ENCODE measurements at places on chromosomes 13 and 19. TPM values are rescaled to one million over a fixed set of nuclear protein-coding genes. Genes with fewer than 3 reads are reported as not detected.
A peak's percentile ranks its signal among the peaks of the same experiment; 100 is the strongest.

Gene DPF1
- not detected for total RNA-seq

Gene RXFP2
- not detected for total RNA-seq

Gene LILRA2
- 15.4 TPM for total RNA-seq

- no peaks in the 10 kb centered on the region for H3K36me3 ChIP-seq
- H3K4me3 ChIP-seq, result no peak overlapping the region
- H3K27me3 ChIP-seq, result no peaks in the 10 kb centered on the region
- H3K4me1 ChIP-seq, result no peaks in the 10 kb centered on the region
Observed at GRCh38 chr13:45752510-45752909, 50.4 kb downstream of the CBY2 start.

DNA sequence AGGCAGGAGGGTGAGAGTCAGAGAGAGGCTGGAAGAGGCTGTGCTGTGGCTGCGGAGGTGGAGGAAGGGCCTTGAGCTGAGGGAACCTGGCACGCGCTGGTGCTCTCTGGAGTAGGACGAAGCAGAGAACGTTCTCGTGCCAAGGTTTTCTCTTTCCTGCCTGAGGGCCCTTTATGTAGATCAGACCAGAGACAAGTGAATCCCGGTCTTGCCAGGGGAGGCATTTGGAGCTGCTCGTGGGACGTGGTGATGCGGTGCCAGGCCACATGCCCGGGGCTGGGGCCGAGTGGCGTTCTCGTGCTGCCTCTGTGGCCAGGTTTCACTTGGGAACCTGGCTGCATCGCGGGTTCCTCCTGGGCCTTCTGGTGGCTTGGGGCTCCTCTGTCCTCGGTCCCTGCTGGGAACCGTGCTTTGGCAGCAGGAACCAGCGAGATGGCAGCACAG lies 54.2 kb downstream of the KDM4B start:
- no peak overlapping the region for H3K27ac ChIP-seq
- no peaks in the 10 kb centered on the region for H3K27me3 ChIP-seq
- no peak for DNase-seq
- H3K4me1 ChIP-seq, result no peaks in the 10 kb centered on the region
- peaks cover 6% of the 10 kb centered on the region for H3K36me3 ChIP-seq
- H3K4me3 ChIP-seq, result no peak overlapping the region

DNA sequence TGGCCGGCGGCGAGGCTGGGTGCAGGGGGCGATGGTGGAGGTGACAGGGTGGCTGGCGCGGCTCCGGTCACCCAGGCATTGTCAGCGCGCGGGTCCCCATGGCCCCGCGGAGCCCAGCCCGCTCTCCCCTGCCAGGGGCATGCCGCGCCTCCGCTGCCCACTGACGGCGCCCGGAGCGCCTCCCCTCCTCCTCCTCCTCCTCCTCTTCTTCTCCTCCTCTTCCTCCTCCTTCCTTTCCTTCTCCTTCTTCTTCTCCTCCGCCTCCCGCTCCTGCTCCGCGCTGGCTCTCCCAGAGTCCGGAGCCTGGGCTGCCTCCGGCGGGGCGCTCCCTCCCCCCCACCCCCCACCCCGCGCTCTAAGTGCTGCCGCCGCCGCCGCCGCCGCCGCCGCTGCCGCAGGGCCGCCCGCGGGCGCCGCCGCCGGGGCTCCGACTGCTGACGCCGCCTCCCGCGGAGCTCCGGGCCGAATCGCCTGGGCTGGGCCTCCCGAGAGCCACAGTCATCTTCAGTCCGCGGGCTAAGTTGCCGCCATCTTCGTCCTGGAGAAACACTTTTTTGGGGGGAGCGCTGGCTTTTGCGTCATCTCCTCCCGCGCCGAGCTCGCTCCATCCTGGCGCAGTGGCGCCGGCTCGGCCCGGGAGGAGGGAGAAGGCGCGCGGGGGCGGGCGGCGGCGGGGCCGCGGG lies 348.3 kb downstream of the LIG4 start:
- peak; percentile 66 for DNase-seq
- no peaks in the 10 kb centered on the region for H3K36me3 ChIP-seq
- H3K27me3 ChIP-seq, result peaks cover 51% of the 10 kb centered on the region
- H3K27ac ChIP-seq, result no peak overlapping the region
- peak overlapping the region; percentile 52 for H3K4me3 ChIP-seq

GRCh38 chr19:18737337-18737953 lies 53.7 kb downstream of the COMP start:
- peaks cover 5% of the 10 kb centered on the region for H3K4me1 ChIP-seq
- H3K36me3 ChIP-seq, result no peaks in the 10 kb centered on the region
- no peak overlapping the region for H3K27ac ChIP-seq
- DNase-seq, result no peak

DNA sequence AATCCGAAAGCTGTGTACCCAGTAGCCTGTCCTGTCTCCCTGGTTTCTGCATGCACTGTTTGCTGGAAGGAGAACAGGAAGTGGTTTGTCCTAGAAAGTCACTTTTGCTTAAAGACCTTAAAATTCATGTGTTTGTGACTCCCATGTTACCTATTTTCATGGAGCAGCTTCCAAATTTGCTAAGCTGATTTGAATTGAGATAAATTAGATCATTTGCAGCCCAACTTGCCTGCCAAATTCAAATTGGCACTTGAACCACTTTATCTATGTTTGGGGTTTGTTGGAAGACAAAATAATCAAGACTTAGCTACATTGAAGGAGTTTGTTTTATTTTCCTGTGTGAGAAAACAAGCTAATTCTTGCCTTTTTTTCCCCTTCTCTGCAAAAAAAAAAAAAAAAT lies 532.5 kb downstream of the DIAPH3 start:
- no peaks in the 10 kb centered on the region for H3K36me3 ChIP-seq
- no peaks in the 10 kb centered on the region for H3K4me1 ChIP-seq
- no peaks in the 10 kb centered on the region for H3K27me3 ChIP-seq

GRCh38 chr13:67217880-67218279 lies 12.3 kb downstream of the PCDH9 start:
- H3K4me3 ChIP-seq, result no peak overlapping the region
- H3K4me1 ChIP-seq, result no peaks in the 10 kb centered on the region
- H3K27me3 ChIP-seq, result no peaks in the 10 kb centered on the region
- no peak overlapping the region for H3K27ac ChIP-seq

GRCh38 chr13:52786766-52787165 lies 47.1 kb upstream of the CNMD start:
- no peak overlapping the region for H3K27ac ChIP-seq
- no peak overlapping the region for H3K4me3 ChIP-seq
- no peaks in the 10 kb centered on the region for H3K4me1 ChIP-seq
- no peaks in the 10 kb centered on the region for H3K36me3 ChIP-seq
- H3K27me3 ChIP-seq, result no peaks in the 10 kb centered on the region
- no peak for DNase-seq

DNA sequence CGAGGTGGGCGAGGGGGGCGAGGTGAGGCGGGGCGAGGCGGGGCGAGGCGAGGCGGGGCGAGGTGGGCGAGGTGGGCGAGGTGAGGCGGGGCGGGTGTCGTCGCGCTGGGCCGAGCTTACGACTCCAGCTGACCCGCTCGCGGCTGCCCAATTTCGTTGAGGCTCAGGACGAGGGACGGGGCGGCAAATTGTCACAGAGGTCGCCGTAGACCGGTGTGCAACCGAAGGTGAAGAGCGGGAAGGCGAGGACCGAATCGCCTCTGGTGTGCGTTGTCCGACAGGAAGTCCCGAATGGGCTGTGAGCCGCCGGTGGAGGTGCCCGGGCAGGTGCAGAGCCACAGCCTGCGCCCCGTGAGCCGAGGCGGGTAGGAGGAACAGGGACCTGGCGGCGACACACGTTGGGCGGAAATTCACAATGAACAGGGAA lies at the start of gene LACC1:
Gene LACC1, plus strand, starts transcription at position 150 of the 427 bp plus-strand sequence. CDS start 1,082 bp downstream, outside the sequence.
- no peaks in the 10 kb centered on the region for H3K27me3 ChIP-seq
- no peak for DNase-seq
- H3K4me1 ChIP-seq, result peaks cover 7% of the 10 kb centered on the region
- H3K36me3 ChIP-seq, result no peaks in the 10 kb centered on the region
- peak within 1 kb of the TSS; percentile 97 for H3K27ac ChIP-seq

DNA sequence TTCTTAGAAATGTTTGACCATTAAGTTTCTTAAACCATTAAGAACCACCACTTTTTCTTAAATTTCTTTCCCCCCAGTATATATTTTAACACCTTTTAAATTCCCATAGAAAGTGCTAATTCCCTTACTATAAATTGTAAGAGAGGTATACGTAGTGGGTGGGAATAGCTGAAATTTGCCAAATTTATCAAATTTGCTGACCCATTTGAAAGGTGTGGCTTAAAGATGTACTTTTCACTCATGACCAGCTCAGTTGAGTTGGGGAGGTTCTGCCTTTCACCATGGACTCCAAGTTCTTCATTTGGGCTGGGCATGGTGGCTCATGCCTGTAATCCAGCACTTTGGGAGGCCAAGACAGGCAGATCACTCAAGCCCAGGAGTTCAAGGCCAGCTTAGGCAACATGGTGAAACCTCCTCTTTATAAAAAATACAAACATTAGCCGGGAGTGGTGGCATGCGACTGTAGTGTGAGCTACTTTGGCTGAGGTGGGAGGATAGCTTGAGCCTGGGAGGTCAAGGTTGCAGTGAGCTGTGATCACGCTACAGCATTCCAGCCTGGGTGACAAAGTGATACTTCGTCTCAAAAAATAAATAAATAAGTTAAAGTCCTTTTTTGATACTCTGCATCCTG lies 133.2 kb downstream of the MRPL57 start:
- H3K4me1 ChIP-seq, result no peaks in the 10 kb centered on the region
- DNase-seq, result no peak
- H3K36me3 ChIP-seq, result no peaks in the 10 kb centered on the region
- no peak overlapping the region for H3K27ac ChIP-seq
- no peaks in the 10 kb centered on the region for H3K27me3 ChIP-seq

DNA sequence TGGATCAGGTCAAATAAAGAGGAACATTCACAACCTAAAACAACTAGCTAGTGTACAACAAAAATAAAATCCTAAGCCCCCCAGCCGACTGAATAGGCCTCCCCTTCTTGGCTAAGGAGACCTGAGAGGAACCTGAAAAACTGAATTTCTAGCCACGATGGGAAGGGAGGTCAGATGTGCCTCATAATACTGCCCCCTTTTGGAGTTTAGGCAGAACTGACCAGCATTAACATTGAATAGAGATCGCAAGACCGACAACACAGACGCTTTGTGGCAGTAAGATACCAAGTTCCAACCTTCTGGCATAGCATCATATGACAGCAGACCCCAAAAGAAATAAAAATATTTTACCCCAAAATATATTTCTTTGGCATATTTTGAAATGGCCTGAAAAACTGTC lies 15.9 kb downstream of the CBY2 start:
- H3K27ac ChIP-seq, result no peak overlapping the region
- H3K4me1 ChIP-seq, result no peaks in the 10 kb centered on the region
- no peaks in the 10 kb centered on the region for H3K27me3 ChIP-seq
- H3K4me3 ChIP-seq, result no peak overlapping the region
- no peak for DNase-seq
- no peaks in the 10 kb centered on the region for H3K36me3 ChIP-seq

DNA sequence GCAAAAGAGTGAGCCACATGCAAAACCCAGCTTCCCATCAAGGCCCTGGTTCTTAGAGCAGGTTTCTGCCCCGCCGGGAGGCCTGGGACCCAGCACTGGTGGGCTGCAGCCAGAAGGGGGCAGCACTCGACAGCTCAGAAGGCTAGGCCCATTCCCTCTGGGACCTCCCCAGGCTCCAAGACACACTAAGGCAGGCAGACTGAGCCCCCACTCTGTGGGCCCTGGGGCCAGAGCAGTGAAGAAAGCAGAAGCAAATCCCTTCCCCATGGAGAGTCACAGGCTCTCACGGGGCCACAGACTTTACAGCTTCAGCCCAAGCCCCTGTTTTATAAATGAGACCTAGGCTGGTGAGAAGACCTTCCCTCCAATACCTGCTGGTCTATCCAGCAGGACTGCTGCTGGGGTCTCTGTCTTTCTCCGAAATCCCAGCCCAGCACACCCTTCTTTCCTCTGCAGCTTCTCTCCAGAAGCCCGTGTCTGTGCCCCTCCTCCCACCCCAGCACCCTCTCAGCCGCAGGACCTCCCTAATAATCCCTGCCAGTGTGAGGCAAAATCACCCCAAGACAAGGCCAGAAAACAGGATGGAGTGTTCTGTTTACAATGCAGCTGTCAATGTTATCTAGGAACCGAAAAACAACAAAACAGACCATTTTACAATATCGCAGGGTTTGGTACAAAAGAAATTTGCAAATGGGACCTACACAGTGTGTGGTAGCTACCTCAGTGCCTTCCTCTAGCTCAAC lies 109.3 kb downstream of the ABCC4 start:
- no peak overlapping the region for H3K27ac ChIP-seq
- no peaks in the 10 kb centered on the region for H3K27me3 ChIP-seq
- H3K4me1 ChIP-seq, result peaks cover 6% of the 10 kb centered on the region
- DNase-seq, result peak; percentile 88
- H3K4me3 ChIP-seq, result no peak overlapping the region

DNA sequence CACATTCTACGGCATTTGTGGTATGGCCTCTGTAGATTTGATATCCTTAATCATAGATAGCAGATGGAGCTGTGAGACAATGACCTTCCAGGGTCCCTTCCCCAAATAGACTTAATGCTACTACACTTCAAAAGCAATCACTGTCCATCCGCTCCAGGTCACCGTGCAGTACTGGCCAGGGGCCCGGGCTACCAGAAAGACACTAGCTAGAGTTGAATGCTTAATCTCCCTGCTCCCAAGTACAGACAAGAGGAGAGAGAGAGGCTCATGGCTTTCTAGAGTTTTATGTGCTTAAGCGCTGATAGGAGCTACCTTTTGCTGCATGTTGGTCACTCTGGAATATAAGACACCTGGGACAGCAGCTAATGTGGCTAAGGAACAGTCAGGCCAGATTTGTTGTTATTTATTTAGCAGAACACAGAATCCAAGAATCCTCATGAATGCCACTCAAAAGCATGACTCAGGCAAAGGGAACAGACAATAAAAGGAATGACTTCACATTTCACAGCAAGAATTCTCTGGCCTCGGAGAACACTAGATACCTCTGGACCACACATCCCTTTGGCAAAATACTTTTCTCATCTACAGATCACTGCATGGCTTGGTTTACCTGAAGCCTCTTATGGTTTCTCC lies 165.0 kb downstream of the LACC1 start:
- no peak overlapping the region for H3K27ac ChIP-seq
- H3K27me3 ChIP-seq, result no peaks in the 10 kb centered on the region
- no peaks in the 10 kb centered on the region for H3K36me3 ChIP-seq

Measured in upper lobe of right lung (tissue), 1 donor.